ENCODE measurements at places on chromosomes 11 and 22.
A peak's percentile ranks its signal among the peaks of the same experiment; 100 is the strongest.

- no peak for DNase-seq
These were observed 21.1 kb downstream of the FLRT1 start for GRCh38 chr11:64056861-64057260.

GRCh38 chr11:131025421-131026125 lies 109.3 kb upstream of the SNX19 start:
- DNase-seq: no peak

DNA sequence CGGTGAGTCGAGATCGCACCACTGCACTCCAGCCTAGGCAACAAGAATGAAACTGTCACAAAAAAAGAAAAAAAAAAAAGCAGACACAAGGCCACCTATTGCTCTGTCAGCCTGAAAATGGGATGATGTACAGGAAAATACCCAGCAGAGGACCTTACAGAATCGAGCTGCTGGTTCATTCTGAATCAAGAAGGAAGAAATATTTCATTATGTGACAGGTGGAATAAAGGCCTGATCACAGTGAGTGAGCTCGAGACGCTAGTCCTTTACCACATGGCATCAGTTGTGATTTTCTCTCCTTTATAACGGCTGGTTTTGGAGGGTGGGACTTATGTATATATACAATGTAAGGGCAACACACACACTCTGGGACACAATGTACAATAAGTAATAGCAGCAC lies 340.0 kb downstream of the LARGE1 start:
- DNase-seq: no peak

DNA sequence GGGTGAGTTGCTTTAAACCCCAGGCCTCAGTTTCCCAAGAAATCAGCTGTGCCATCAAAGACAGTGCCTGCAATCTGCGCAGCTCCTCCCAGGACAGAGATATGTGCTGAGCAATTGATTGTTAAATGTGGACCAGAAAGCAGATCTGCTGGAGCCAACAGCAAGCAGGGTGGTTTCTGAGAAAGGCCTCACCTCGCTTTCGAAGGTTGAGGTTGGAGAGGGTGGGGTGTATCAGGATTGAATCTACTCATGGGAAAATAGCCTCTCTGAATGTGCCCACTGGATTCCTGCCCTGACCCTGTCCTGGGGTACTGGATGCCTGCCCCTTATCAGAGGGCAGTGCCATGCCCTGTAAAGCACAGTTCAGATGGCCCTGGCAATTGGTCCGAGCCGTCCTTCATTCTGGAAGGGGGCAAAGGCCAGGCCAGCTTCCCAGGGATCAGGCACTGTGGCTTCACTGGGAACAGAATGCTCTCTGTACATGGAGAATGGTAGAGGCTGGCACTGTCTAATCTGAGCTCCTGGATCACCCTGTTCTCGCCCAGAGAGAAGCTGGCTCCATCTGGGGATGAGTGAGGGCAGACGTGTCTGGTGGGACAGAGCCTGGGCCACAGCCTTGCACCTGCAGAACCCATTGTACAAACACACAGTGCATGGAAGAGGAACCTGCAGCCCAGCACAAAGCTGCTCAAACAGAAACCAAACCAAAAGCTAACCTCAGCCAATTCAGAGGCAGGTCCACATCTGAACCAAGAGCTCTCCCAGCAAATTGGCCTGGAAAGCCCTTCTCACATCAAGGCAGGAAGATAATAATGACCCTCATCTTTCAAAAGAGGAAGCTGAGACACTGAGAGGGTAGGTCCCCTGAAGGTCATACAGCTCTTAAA lies 15.2 kb downstream of the DHCR7 start:
- DNase-seq: no peak

- no peak for DNase-seq
These were observed 644 bp downstream of the YPEL4 start for GRCh38 chr11:57648801-57649735.

- DNase-seq: peak; percentile 42
These were observed 999.6 kb downstream of the BRD1 start for GRCh38 chr22:48827904-48828555.

DNA sequence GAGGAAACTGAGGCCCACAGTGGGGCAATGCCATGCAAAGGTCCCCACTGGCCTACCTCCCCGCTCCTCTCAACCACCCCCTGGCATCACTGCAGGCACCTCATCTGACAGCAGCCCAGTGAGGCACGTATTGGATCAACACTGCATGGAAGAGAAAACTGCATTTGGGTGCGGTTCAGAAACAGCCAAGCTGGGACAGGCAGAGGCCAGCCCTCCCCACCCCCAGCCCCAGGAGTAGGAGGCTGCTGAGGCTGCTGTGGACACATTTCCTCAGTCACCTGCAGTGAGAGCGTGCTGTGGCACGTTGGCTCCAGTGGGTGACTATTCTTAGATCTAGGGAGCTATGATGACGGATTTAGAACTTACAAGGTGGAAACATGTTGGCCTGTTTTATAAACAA lies 63.7 kb downstream of the KCNC1 start:
- DNase-seq: no peak

DNA sequence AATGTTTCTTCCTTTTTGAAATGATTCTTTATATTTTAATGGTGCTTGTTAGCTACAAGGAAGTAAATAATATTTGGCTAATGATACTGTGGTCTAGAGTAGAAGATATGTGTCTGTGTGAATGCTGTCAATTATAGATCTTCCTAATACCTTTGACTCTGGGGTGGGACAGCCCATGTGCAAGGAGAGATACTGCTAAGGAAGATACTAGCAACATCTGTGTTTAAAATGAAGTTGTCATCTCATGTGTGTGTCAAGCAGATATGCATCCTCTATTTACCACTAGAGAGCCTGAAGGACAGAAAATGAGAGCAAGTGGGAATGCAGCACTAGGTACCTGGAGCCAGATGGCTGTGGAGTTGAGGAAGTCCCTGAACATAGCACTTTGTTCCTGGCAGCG lies 34.1 kb downstream of the PPME1 start:
- DNase-seq: no peak

DNA sequence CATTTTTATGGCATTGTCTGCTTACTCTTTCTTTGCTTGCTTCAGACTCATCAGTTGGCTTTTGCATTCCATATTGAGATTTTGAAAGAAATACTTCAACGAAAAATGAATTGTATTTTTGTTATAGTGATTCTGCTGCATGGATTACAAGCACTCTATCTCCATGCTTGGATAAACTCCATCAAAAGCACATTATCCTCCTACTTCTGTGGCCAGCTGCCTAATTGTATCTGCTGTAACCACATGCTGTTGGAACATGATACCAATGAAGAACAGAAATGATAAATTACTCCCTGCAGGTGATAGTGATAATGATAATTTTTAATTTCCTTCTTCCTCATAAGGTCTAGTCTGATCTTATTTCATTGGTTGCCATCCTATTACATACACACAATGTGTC lies 100.8 kb downstream of the PRMT3 start:
- no peak for DNase-seq

DNA sequence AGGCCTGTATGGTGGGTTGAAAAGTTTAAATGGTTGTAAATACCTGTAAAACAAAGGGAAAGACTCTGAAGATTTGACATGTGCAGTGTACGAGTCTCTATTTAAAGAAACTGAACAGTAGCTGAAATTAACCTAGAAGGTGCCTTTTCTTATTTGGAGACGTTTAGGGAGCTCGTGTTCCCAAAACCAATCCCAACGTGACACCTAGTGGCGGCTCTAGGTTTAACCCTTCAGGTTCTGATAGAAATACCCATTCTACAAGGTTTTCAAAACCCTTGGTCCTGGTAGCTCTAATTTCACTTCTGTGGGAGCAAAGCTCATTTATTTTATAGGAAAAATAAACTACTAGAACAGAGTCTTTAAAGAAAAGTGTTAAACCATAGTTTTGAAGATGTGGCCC lies 258.3 kb downstream of the LRRC4C start:
- peak; percentile 56 for DNase-seq

DNA sequence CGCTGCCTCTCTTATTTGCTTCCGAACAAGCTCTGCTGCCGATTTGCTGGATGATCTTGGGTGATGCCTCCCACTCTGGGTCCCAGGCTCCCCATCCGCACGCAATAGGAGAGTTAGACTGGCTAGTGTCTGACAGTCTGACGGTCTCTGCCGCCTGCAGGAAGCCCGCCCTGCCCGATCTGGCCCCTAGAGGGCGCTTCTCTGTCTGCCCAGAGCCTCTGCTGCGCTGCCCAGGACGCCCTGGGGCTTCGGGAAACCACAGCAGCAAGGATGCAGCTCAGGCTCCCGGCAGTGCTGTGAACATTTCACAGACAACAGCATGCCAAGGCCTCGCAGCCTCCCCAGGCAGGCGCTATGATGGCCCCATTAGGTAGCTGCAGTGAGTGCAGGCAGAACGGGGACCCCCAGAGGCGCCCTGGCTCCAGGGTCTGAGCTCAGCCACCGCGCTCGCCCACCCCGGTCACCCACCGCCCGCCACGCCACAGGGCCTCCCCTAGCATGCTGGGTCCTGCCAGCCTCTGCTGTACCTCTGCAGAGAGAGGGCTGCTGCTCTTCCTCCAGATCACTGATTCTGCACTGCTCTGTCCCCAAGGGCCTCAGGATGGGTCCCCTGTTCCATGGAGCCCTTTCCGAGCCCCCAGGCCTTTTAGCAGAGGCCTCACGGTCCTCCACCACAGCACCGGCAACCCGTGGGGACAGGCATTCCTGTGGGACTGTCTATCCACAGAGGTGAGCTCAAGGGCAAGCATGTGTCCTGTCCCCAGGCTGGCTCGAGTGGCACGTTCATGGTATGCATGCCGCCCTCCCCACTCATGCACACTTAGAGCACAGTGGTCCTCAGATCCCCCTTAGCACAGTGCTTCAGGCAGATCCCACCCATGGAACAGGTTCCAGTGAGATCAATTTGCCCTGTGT lies 4.3 kb upstream of the BAIAP2L2 start:
- peak; percentile 93 for DNase-seq

DNA sequence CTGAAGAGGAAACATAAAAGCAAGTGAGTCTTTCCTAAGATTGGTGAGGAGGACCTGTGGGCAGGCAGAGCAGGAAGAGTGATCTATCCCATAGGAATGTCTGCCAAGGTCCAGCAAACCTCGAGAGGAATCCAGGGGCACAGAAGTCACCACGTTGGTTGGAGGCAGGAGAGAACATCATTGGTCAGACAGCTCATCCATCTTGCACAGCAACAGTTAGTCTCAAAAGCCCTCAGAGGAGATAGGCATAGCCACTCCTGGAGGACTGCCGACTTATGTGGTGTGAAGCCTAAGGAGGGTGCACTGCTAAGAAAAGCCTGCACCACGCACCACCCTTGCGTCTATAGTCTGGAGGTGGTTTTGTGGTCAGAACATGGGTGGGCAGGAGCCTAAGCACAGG lies 109.1 kb downstream of the RASSF10 start:
- no peak for DNase-seq

DNA sequence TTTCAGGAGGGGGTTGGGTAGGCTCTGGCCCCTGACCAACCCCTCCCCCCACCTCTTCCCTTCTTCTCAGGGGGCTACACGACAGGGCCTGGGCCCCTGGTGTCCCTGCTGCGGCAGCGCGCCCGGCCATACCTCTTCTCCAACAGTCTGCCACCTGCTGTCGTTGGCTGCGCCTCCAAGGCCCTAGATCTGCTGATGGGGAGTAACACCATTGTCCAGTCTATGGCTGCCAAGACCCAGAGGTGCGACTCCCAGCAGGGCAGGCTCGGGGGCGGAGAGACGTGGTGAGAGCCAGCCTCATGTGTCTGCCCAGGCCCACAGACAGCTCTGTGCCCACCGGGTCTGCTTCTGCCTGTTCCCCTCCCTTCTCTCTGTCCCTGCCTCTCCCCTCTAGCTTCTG lies 7.6 kb upstream of the GALR3 start:
- DNase-seq: no peak

DNA sequence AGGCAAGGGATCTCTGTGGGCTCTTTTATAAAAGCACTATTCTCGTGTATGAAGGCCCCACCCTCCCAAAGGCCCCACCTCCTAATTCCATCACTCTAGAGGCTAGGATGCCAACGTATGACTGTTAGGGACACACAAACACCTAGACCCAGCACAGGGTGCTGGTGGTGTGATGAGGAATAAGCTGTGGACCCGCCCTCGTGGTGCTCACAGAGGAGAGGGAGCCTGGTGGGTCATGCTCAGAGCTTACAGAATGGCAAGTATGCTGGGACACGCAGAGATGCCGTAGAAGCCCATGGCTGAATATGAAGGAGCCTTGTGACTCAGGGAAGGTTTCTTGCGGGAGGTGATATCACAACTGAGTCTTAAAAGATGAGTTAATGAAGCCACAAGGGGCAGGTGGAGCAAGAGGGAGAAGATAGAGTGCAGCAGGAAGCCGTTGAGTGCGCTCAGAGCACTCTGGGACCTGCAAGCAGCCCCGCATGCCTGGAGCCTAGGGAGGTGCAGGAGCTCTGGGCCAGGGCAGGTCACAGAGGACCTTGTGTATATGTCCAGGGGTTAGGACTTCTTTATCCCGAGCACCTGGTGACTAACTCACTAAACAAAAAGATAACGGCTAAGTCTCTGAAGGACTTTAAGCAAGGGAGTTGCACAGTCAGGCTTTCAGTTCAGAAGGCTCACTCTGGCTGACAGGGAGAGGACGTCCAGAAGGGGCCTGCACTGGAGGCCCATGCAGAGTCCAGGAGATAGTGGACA lies 160.9 kb downstream of the TRIM29 start:
- DNase-seq: no peak

DNA sequence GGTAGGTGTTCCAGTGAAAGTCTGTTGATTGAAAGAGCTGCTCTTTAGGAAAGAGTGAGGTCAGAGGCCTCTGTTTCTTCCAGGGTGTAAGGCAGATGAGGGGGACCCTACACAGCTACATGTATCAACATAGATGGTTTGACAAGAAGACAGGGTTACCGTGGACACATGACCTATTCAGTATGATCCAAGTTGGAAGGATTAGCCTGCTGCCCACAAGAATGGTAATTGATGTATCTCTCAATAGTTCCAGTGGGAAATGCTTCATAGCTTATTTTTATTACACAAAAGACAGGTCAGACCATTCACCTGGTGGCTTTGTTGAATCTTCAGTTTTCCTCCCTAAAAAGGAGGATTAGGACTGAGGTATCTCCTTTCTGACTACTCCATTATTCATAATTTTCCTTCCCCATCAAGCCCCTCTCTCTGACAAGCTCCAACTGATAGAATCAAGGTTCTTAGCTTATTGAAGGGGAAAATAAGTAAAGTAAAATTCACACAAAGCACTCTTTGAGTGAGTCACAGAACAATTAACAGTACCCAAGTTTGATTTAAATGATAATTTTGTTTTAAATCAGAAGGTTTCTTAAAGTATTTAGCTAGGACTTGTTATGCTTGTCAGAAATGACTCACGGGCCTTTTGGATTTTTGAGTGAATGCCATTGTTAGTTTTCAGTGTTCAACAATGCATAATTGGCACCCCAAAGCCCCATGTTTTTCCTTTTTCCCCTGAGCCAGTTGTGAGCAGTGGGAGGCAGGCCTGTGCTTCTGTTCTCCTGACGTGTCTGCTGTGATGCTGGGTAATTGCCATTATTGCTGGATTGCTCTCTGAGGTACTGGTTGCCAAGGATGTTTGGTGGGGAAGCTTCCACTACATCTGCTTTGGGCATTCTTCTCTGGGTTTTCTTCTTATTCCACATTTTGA lies 373.2 kb downstream of the DDX10 start:
- peak; percentile 18 for DNase-seq

DNA sequence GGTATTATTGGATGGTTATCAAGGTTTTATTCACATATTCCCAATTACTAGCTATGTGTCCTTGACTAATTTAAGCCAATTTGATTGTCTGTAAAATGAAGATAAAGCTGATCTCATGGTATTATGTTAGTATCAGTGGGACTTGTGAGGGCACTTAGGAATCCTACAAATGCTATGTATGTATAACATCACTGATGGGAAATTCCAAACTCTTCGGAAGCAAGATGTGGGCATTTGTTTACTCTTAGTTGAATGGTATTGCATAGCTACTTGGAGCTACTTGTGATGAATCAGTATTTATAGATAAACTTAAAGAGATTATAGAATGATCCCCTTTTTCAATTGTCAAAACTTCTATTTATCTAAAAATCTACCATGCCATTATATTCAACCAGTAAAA lies 239.9 kb downstream of the CNTN5 start:
- DNase-seq: no peak
